ENCODE measurements at places on chromosomes 12 and 14.

- DNase-seq = no peak
Measured at GRCh38 chr14:30419037-30419436, 139.9 kb upstream of the G2E3 start.

- no peak for DNase-seq
Measured at GRCh38 chr14:85596562-85596961, 66.6 kb downstream of the FLRT2 start.

- no peak for DNase-seq
Measured at GRCh38 chr12:11564984-11565651, 84.4 kb upstream of the ETV6 start.

DNA sequence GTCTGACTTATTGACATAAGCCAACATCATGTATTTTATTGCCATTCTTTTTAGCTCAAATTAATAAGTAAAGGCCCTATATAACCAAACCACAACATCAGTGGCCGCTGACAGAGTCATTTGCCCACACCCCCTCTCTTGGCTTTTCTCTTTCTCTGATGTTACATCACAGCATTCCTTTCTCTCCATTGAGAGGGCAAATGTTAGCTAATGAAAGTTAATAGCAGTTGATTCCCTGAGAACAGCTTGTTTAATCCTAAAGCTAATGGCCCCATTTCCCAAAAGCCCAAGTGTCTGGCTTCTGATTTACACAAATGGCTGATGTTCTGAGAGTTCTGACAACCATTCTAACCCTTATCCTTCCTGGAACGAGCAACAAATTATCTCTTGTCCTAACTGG, 308.8 kb downstream of the SNAPC1 start:
- no peak for DNase-seq

DNA sequence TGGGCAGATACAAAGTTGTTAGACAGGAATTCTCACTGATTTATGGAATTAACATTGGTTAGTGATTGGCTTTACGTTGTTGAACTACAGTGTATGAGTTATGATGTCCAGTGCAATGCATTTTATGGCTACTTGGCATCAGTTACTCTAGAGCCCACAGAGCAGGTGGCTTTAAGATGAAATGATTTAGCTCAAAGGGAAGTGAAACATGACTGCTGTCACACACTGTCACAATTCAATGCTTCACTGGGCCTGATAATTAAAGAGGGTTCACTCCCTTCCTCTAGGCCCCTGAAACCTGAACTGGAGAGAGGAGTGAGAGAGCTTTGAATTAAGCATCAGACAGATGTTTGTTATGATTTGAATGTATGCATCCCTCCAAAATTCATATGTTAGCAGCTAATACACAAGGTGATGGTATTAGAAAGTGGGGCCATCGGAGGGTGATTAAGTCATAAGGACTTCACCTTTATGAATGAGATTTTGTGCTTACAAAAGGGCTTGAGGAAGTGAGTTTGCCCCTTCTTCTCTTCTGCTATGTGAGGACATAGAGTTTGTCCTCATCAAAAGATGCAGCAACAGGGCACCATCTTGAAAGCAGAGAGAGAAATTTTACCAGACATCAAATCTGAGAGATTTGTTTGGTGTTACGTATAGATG, 175.8 kb upstream of the GRIN2B start:
- DNase-seq = no peak

- DNase-seq = no peak
Measured at GRCh38 chr14:98912655-98913054, 359.3 kb downstream of the BCL11B start.

- DNase-seq = no peak
Measured at GRCh38 chr12:57477710-57478681, 1.7 kb downstream of the ARHGAP9 start.

GRCh38 chr12:40515041-40515816, 177.0 kb upstream of the CNTN1 start:
- no peak for DNase-seq

GRCh38 chr12:124916374-124917134, 2.1 kb upstream of the UBC start:
- DNase-seq = no peak

GRCh38 chr14:75165586-75166391, 10.6 kb downstream of the TMED10 start:
- no peak for DNase-seq

DNA sequence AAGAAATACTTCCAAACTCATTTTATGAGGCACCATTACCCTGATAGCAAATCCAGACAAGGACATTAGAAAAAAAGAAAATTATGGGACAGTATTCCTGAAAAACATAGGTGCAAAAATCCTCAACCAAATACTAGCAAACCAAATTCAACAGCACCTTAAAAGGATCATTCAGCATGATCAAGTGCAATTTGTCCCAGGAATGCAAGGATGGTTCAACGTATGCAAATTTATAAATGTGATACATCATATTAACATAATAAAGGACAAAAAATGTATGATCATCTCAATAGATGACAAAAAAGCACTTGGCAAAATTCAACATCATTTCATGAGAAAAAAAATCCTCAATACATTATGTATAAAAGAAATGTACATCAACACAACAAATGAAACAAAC, 162.9 kb downstream of the DUSP6 start:
- no peak for DNase-seq

DNA sequence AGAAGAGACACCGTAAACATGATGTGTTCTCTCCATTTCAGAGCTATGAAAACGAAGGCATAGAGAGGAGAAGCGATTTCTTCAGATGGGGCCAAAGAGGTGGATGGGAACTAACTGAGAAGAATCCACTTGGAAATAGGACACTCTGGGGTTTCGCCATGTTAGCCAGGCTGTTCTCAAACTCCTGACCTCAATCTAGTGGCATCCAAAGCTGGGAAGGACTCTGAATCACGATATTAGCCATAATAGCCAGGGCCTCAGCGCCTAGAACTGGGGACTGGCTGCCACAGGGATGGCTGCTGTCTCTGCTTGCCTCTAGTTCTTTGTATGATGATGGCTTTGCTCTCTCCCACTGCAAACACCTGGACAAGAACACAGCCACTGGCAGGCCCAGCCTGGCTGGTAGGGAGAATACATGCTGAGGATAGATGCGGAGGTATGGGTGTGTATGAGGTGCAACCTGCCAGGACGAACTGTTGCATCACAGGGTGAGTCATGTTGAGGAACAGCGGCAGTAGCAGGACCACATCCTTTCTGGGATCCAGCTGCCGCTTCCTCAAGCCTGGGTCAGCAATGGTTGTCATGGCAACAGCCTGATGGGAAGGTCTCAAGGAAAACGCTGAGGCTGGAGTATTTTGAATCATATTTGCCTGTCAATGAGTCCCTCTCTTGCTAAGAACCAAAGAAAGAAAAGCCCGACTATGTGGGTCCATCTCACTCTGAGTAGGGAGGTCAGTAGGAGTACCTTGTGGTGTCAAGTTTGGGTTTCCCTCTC, 31.1 kb downstream of the CCDC177 start:
- no peak for DNase-seq

DNA sequence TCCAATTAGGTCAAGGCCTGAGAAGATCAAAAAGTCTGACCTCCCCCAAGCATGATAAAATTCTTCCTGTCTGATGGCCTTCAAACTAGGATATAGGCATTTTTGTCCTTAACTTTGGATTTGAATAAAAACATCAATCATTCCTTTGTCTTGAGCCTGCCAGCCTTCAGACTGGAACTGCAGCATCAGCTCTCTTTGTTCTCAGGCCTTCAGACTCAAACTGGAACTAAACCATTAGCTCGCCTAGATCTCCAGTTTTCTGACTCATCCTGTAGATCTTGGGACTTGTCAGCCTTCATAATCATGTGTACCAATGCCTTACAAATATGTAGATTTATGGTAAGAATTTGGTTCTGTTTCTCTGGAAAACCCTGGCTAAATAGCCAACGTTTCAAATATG, 721.7 kb downstream of the GALC start:
- DNase-seq = no peak

DNA sequence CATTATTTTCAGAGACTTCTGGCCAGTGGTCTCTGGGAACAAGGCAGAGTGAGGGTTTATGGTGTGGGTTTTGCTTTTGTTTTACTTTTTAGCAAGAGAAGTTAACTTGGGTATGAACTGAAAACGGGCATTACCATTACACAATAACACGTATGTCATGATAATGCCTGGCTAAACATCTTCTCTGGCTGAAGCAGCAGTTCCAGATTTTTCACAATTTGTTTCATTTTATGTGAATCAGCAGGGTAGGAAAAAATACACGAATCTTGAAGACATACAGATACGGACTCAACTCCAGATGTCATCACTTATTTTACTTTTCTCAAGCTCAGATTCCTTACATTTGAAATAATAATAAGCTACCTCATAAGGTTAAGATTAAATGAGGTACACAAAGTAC, 2.5 kb upstream of the PCNX4 start:
- DNase-seq = no peak

DNA sequence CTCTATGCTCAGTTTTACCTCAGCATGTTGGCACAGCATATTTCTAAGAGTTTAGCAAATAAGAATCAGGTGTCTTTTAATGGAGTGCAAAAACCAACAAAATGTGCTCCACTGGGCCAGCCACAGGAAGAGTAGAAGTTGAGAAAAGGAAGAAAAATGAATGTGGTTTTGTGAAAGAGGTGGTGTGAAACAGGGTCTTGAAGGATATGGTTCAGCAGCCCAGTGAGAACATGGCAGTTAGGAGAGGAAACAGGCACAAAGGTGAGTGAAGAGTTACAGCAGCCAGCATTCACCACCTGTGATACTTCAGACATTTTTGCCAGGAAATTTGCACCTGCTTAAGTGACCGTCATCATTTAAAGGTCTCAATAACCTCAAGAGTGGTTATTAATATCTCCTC, 2.4 kb downstream of the STAB2 start:
- DNase-seq = no peak

DNA sequence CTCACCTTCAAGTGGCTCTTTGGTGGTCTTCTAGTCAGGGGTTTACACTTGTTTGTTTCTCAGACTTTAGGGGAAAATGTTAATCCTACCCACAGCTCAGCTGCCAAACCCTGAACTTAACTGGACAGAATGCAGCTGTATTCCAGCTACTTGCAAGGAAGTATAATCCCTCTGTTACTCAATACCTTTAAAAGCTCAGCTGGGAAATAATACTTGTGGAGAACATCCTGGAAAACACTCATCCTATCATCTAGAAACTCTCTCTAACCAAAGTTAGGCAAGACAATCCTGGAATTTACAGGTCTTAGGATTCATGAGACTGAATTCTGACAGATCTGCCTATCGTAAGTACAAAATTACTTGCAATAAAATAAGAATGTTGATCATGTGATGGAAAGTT, 404.1 kb downstream of the ADAMTS20 start:
- DNase-seq = no peak

- no peak for DNase-seq
Measured at GRCh38 chr14:101972126-101972866, 7.9 kb downstream of the DYNC1H1 start.

DNA sequence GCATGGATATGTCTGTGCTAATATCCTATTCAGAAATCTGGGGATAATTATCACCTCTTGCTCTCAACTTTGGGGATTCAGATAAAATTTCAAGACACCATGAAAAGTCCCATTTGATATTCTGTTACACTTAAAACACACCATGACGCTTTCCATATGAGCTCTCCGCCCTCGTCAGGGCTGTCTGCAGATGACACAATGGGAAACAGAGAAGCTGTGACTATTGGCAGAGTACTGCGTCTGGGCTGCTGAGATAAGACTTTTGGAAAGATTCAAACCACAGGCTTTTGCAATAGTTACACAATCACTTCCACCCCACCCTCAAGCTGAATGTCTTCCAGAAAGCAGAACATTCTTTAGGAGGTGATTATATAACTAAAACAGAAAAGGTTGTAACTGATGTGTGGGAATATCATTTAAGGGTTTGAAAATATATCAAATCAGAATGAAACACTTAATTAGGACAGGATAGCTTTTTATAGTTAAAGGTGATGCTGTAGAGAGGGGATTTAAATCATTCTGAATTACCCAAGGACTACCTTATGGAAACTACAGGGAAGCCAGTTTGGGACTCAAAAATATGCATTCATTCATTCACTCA, 75.3 kb upstream of the TMPO start:
- DNase-seq = no peak

DNA sequence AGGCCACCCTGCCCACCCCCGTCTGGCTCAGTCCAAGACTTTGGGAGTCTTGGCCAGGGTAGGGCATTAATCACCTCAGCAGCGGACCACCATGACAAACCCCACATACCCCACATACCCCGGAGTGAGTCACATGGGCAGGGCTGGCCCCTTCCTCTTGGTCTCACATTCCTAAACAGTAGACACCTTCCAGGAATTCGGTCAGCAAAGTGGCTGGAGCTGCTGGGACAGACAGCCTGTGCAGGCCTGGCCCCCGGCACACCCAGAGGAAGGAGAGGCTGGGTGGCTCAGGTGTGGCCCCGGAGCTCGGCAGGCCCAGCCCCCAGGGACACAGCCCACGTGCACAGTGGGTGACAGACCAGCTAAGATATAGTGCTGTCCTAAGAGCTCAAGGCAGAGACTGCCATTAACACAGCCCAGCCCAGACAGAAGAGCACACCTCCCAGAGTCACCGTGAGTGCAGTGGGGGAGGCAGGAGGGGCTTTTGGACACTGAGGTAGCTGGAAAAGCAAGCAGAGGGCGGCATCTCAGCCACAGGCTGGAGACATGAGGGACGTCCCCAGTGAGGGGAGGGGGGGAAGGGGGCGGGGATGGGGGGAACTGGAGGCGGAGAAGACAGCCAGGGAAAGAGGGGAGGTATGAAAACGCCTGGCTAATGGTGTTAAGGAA, 24.0 kb downstream of the CCDC85C start:
- DNase-seq = no peak

- DNase-seq = no peak
Measured at GRCh38 chr14:51293149-51293911, 53.3 kb downstream of the TMX1 start.

DNA sequence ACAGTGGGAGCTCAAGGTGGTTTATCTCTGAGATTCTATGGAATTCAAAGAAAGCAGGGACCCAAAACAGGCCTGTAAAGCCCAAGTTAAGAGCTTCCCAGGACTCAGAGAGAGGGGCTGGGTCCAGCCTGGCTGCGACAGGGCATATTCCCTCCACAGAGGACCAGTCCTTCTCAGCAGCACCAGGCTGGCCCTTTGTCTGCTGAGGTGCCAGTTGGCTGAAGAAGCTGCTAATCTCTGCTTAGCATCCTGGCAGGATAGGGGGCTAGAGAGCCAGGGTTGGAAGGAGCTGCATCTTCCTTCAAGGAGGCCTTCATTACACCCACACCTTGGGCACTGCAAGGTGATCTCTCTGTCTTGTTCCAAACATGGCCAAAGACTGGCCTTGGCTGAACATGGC, 68.3 kb upstream of the TUNAR start:
- DNase-seq = no peak

Measured in stimulated activated CD4-positive, alpha-beta T cell treated with anti-CD3 and anti-CD28 coated beads, Interleukin-12 subunit alpha, Interleukin-12 subunit beta, amount 100 ng/mL, for 4 hours (primary cell).